Activated T-helper 1 cell treated with anti-CD3 and anti-CD28 coated beads, Interleukin-2, amount 50 U/mL, for 16 hours (primary cell): ENCODE measurements at places on chromosomes 2 and 18.
A peak's percentile ranks its signal among the peaks of the same experiment; 100 is the strongest.

DNA sequence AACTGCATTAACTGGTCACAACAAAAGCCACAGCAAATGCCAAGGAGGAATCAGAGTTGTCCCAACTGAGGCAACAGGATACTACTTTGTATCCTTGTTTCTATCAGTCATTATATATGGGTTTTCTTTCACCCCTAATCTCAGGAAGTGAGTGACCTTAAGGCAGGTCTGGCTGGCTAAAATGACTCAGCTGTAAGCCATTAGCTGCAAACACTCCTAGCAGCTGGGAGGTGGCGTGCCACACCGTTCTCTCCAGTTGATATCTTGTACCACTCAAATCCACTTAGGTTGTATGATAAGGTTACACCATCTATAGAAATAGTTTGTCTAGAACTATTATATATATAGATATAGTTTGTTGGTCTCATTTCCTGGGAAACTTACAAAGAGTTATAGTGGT lies 171.1 kb upstream of the MC4R start:
- no peak for DNase-seq

GRCh38 chr18:62844850-62845643 lies 129.7 kb downstream of the PHLPP1 start:
- peak; percentile 3 for DNase-seq

DNA sequence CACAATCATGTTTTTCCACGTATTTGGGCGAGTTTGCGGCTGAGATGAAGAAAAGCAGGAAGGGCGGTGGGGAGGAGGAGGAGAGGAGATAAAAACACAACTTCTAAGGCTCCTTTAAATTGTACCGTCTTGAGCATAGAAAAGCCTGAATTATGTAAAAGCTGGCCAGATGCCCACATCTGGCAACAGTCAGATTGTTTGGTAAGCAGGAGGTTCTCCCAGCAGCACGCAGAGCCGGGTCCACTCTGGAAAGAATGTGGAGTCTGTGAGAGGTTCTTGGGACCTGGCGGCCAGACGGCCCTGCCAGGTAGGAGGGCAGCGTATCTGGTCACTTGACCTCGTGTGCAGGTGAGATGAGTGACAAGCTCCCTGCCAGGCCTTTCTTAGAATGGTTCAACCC lies 215.3 kb upstream of the APCDD1 start:
- no peak for DNase-seq

GRCh38 chr2:23453836-23454460 lies 69.0 kb downstream of the KLHL29 start:
- DNase-seq, result no peak

DNA sequence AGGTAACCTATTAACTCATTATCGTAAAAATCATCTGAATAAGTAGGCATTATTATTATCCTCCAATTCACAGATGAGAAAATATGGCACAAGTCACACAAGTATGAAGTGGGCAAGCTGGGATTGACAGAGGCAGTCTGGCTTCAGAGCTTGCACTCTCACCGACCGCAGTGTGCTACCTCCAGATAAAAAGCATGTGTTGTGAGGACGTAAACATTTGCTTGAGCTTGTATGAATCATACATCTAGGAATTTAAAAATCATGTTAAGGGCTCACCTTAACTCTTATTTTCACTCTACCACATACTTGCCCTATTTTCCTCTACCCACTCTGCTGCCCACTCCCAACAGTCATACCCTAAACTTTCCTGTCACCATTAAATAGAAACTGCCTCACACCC lies 65.3 kb upstream of the AMMECR1L start:
- DNase-seq, result no peak
